ENCODE measurements at places on chromosomes 16 and 17.

DNA sequence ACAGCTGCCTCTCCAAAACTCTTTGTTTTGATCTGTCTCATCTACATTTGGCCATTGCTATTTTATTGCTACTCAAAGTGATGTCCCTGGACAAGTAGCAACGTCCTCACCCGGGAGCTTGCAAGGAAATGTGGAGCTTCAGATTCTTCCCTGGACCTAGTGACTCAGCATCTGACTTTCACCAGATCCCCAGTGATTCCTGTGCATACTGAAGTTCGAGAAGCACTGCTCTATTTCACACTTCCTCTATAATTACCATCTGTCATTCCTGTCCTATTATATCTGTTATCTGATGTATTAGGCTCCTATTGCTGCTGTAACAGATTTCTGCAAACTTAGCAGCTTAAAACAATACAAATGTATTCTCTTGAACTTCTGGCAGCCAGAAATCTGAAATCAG lies 28.5 kb upstream of the VAT1L start:
- DNase-seq: no peak

GRCh38 chr16:1789643-1790045 lies 3.9 kb downstream of the IGFALS start:
- DNase-seq: no peak

DNA sequence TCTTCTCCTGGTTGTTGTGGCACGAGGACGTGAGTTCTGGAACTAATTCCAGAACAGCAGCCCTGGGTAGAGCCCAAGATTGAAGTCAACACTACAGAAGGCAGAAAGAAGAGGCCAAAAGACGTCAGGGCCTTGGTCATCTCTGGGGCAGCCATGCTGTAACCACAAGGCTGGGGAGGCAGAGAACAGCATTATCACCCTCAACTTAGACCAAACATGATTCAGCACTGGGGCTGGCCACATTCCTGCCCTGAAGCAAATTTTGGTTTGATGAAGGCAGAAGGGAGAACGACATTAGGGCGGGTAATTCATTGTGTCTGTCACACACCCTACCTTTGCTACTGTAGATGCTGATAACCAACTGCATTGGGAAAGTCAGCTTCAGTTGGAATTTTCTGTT lies 9.7 kb upstream of the ALOX15B start:
- DNase-seq: no peak

GRCh38 chr17:49214676-49215360 lies 4.3 kb downstream of the ABI3 start:
- DNase-seq: peak; percentile 20

DNA sequence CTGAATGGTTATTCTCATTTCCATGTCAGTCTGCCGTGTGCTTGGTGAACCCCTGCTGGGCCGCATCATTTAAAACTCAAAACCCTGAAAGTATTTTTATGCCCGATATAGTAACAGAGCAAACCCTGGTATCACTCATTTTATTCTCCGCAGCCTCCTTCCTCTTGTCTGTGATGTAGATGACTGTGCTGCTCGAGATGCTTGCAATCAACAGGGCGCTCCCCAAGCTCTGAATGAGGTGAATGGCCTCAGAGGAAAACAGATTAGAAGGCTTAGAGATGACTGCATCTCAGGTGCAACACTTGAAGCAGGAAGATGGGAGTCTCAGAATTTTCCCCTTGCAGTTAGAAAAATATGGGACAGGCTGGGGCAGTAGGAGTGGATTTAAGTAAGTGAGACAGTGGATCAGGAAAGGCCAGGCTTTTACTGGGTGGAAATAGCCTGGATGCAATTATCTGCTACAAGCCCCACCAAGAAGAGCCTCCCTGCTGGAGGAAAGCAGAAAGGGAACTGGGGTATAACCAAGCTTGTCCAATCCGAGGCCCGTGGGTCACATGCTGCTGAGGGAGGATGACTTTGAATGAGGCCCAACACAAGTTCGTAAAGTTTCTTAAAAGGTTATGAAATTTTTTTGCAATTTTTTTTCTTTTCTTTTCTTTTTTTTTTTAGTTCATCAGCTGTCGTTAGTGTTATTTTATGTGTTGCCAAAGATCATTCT lies 166.9 kb downstream of the CDH13 start:
- no peak for DNase-seq

DNA sequence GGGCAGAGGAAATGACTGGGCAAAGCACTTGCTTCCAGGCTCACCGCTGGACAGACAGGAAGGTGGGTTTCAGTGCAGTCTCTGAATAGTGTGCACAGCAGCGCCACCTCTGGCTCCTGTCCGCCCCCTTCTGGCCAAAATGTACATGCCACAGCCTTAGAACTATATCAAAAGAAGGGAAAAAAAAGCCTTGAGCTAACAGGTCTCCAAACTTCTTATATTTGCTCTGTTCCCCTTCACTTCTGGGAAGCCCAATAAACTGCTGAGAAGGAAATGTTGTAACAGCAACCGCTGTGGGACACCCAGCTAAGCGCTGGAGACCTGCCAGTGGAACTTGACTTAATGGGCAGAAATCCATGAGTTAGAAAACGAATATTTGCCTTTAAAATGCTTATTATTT lies 17.5 kb downstream of the COG7 start:
- peak; percentile 66 for DNase-seq

DNA sequence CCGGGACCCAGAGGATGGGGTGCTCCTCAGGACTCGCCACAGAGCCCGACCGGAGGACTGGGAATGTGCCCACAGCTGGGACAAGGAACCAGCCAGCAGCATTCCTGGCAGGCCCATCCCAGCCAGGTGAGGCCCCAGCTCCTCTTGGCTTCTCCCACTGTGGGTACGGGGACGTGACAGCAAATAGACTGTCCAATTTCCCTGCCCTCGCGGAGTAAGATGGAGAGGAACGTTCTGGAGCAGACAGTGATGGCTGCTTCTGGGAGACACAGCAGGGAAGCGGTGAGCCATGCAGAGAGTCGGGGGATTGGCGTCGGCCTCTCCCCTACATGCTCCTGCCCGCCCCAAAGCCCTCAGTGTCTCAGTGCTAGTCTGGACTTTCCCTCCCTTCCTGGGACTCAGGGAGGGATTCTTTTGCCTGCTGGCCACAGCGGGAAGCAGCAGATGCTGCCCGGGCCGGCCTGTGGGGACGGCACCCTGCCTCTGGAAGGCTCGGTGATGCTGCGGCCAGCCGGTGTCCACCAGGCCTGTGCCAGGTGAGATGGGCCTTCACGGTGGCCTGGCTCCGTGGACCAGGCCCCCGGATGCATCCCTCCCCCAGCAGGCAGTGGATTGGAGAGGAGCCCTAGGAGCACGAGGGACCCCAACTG lies 89.1 kb downstream of the SEC14L1 start:
- DNase-seq: no peak

GRCh38 chr17:7240375-7240774 lies 1.1 kb upstream of the PHF23 start:
- DNase-seq: no peak

DNA sequence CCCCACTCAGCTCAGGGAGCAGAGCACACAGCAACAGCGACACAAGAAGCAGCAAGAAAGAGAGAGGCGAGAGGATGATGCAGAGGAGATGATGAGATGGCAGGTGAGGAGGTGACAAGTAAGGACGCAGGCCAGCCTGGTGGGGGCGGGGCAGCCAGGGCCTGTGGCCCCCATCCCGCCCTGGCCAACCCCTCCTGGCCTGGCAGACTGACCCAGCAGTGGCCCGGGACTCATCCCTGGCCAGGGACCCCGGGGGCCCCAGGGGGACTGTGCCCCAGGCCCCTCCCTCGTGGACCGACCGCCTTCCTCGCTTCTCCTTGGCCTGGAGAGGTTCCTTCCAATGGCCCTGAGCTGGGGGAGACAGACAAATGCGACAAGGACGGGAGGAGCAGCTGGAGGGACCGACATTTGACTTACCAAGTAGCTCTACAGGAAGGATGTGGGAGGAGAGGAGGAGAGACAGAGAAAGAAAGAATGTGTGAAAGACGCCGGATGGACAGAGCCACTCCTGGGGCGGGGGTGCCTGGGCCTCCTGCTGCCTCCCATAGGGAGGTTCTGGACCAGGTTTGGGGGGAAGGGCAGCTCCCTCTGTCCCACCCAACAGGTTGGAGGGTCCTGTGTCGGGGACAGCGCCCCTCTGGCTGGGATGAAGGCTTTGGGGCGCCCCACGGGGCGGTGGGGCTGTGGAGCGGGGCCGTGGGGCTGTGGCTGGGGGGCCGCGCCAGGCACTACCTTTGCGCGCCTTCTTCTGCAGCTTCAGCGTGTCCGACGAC lies 6.8 kb downstream of the MTSS2 start:
- DNase-seq: no peak

GRCh38 chr17:82973456-82974135 lies 105.8 kb upstream of the METRNL start:
- no peak for DNase-seq

DNA sequence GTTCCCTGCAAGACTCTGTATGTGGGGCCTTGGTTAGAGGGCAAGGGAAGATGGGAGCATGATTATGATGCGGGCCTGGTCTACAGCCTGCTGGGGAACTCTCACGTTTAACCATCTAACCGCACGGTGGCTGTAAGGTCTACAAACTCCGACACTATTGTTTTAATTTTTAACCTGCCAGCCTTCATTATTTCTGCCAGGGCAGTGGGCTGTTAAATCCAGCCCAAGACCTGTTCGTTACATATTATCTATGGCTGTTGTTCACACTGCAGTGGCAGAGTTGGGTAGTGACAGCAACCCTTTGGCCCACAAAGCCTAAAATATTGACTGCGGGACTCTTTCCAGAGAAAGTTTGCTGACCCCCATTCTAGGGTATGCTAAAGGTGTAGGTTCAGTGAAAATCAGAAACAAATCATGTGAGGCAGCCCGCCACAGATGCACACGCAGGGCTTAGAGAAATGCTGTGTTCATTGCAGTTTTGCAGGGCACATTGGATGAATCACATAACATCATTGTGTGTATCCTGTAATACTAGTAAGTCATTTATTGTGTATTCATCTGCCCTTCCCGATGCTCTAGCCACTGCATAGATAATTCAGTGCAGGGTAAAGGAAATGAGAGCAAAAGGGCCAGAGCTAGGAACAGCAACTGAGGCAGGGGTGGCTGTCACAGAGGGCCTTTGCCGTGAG lies 14.3 kb downstream of the SNX29 start:
- DNase-seq: no peak

GRCh38 chr16:78310990-78311561 lies 211.6 kb downstream of the WWOX start:
- no peak for DNase-seq

- DNase-seq: no peak
Measured at GRCh38 chr17:292531-293382, 59.9 kb downstream of the RPH3AL start.

- DNase-seq: no peak
Measured at GRCh38 chr17:63196772-63197335, 230.8 kb downstream of the TANC2 start.

DNA sequence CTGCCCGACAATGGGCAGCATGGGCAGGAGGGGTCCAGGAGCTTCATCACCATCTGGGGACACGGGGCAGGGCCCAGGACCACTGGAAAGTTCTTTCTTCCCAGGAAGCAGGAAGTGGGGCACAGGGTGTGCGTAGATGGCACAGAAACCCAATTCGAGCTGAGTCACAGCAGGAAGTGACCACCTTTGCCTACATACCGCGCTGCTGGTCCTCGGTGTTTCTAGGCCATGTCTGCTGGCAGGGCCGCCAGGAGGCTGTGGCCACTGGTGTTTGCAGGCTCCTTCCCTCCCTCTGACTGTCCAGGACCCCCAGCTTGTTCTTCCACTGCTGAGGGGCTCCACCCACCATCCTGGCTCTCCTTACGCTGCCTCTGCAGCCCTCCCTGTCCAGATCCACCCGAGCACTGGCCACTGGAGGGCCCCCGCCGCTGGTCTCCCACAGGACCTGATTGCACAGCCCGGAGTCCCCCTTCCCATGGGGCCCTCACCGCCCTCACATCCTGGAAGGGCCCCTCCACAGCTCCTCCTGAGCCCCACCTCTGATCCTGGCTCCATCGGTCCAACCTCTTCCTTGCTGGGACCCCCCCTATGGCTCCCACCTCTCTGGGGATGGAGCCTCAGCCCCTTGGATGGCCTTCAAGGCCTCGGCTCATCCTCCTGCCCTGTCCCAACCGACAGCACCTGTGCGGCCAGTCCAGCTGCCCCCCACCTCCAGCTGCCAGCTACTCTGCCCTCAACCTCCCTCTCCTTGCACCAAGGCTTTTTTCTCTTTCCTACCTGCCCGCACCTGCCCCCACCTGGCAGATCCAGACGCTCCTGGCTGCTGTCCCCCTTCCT lies 14.5 kb upstream of the RASD1 start:
- no peak for DNase-seq

DNA sequence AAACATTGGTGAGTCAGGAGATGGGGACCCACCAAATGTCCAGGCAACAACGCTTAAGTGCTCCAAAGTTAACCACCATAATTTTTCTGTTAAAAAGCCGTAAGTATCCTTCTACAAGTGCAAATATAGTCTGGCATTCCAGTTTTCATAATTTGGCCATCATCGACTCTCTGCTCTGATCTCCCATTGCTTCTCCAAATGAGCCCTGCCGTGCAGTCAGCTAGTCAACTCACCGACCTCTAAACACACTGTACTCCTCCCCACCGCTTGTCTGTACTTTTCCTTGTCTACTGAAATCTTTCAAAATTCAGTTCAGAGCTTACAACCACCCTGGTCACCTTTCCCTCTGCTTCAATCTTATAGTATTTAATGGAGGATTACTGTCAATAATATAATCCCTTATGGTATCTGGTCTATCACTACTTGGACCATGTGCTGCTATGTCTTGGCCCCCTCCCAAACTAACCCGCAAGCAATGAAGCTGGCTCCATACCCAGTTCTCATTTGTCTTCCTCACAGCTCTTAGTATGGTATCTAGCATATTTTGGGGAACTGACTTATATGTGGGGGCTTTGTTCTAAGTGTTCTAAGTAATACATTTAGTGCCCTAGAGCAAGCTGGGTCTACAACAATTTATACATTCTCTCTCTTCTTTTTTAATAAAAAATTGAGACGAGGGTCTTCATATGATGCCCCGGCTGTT lies 52.7 kb upstream of the SLC25A19 start:
- DNase-seq: no peak

DNA sequence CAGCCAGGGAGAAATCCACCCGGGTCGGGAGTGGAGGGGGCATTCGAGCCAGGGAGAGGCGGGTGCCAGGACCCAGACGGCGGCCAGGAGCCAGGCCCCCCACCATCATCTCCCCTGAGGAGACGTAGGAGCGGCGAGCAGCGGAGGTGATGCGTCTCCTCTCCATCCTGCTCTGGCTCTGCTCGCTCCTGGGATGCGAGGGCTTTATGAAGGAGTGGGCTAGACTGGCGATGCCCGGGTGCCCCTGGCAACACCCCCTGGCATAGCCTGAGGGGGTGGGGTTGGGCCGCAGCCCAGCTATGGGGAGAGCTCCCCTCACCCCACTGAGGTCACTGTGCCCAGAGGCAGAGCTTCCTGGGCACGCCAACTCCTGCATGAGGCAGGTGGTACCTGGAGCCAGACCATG lies at the start of gene GFAP:
Gene GFAP, minus strand, starts transcription at position 180 of the 406 bp plus-strand sequence. Its CDS starts 14 bp downstream, at position 166.
- no peak for DNase-seq

GRCh38 chr17:1260086-1260769 lies 10.0 kb upstream of the BHLHA9 start:
- DNase-seq: no peak

DNA sequence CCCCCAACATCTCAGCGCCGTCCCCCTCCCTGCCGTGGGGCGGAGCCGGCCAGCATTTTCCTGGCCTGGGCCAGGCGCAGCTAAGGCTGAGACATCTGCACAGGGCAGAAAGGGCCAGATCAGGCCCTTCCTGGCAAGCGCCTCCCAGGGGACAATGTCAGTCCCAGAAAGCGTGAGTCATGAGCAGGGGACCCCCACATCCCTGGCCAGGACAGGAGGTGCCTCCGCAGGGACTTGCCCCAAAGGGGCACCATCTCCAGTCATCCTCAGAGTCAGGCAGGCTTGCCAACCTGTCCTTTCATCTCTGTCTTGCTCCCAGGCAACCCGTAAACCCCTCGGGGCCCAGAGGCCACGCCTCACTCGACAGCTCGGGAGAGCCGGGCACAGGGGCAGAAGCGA lies 43.2 kb downstream of the SOCS1 start:
- no peak for DNase-seq

- DNase-seq: no peak
Measured at GRCh38 chr16:89619840-89620239, 6.4 kb downstream of the DPEP1 start.
